ENCODE measurements at places on chromosomes 2 and 18.
A peak's percentile ranks its signal among the peaks of the same experiment; 100 is the strongest.

- no peak for DNase-seq
Observed at GRCh38 chr2:218756599-218757377, 25.2 kb upstream of the CYP27A1 start.

- DNase-seq, result no peak
Observed at GRCh38 chr2:217794133-217794986, 208.4 kb downstream of the TNS1 start.

- no peak for DNase-seq
Observed at GRCh38 chr18:24631243-24632025, 171.0 kb downstream of the HRH4 start.

DNA sequence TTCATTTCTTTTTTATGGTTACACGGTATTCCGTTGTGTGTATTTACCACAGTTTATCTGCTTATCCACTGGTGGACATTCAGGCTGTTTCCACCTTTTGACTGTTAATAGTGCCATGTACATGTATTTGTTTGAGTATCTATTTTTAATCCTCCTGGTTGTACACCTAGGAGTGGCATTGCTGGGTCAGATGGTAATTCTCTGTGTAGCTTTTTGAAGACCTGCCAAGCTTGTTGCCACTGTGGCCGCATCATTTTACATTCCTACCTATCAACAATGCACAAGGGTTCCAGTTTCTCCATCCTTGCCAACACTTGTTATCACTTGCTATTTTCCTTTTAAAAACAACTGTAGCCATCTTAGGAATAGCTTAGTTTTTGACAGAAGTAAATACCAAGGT lies 13.3 kb downstream of the MPHOSPH10 start:
- DNase-seq, result no peak

DNA sequence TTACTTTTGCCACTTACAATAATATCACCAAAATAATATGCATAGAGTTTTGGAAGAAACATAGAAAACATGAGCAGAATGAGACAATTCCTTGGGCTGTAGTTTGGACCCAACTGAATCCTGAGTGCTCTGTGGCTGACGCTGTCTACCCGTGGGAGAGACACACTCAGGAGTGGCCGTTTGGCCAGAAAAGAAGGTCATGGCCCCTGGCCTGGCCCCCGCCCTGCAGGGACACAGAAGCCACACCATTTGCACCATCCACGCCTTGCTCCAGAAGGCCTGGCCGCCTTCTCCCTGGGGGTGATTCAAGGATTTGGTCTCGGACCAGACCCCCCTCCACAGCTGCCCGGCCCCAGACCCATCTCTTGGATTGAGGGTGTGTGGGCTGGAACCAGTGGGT lies 6.4 kb upstream of the D2HGDH start:
- no peak for DNase-seq

- DNase-seq, result peak; percentile 97
Observed at GRCh38 chr18:58541789-58542425, 87.0 kb downstream of the ALPK2 start.

- no peak for DNase-seq
Observed at GRCh38 chr2:219627103-219628100, at the start of gene SLC4A3. SLC4A3 (plus strand) TSS chr2:219627630; CDS start chr2:219627993, 363 bp downstream.

DNA sequence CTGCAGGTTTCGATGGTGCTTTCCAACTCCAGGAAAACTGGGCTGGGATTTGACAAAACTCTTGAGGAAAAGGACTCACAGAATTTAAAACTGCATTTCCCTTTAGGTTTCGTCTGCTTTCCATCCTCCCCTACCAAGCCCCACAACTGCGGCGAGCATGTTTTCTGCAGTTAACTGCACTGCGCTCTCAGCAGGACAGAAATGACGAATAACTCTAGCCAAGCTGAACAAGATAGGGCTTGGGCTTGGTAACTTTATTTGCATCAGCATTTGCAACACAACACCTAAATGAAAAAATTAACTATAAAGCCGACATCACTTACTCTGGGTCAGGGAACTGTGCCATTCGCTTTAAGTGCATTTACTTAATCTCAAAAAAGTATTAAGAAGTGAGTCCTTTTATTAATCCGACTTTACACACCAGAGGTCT lies 669 bp upstream of the PIKFYVE start:
- DNase-seq, result no peak

DNA sequence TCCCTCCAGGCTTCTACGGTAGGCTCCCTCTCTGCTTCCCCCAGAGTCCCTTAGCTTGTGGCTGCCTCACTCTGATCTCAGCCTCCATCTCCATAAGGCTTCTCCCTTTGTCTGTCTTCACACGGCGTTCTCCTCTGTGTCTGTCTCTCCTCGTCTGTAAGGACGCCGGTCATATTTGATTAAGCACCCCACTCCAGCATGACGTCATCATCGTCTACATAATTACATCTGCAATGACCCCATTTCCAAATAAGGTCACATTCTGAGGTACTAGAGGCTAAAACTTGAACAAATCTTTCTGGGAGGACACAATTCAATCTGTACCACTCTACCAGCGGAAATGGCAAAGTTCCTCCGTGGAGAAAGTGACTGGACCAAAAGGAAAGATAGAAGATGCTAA lies 8.3 kb upstream of the COL6A3 start:
- no peak for DNase-seq

DNA sequence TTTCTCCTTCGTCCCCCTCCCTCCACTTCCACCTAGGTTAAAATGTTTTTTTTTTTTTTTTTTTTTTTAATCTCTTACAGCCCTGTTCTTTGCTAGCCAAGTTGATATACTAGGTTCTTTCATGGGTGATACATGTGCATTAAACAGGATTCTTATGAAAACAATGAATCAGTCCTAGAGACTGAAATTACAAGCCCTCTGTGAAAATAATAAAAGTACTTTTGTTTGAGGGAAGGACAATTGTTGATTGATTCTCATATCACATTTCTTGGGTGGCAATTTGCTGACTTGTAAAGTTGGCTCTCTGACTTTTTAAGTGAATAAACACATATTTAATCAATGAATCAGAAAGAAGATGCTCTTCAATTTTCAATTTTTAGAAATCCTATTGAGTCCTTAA lies 639.9 kb downstream of the LRP1B start:
- no peak for DNase-seq

GRCh38 chr2:212626371-212626918 lies 87.8 kb upstream of the ERBB4 start:
- DNase-seq, result no peak

- no peak for DNase-seq
Observed at GRCh38 chr2:120833127-120833675, 97.5 kb downstream of the GLI2 start.

DNA sequence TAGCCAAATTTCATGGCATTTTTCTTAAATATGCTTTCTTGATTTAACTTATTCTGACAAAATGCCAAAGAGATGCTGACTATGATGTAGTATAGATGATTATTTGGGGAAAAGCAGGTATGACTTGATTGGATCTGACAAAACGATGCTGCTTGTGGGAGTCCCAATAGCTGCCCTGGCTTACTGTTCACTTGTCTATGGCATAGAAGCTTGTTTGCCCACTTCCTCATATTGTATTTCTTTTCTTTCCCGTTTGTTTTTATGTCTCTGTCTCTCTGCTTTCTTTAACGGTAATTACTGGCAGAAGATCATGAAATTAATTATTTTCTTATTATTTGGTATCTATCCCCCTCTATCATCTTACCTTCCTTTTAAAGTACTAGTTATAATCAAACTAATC lies 43.0 kb downstream of the EPC2 start:
- no peak for DNase-seq

GRCh38 chr2:115807276-115807675 lies 1364.8 kb downstream of the DPP10 start:
- DNase-seq, result no peak

GRCh38 chr18:52953387-52953786 lies 613.4 kb downstream of the DCC start:
- no peak for DNase-seq

DNA sequence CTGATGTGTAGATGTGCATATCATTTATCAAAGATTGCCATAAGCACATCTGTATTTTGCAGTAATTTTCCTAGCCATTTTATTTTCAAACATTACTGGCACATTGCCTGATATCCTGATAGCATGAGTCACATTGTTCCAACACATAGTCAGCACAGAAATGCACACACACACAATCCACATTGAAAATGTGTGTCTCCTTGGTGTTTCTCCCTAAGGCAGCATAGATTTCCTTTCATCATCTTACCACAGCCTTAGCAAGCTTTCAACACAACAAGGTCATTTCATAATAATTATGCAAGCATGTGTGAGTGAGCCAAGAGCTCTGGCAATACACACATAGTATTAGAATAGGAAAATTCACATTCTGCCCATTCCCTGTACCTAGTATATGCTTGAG lies 245.4 kb upstream of the MEIS1 start:
- no peak for DNase-seq

DNA sequence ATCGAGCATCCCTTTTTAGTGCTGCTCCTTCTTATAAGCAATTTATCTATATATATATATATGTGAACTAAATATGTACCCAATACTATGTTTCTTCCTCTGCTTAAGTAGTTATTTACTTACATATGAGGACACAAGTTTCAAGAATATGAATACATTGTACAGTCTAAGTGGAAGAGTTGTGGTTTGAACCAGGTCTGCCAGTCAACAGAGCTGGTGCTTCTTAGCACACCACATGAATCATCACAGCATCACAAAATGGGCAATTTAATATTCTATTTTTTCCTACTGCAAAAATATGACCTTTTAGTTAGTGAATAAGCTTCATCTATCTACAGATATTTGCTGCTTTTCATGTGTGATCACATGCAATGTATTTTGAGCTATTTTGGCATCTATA lies 64.4 kb upstream of the SPAG16 start:
- DNase-seq, result no peak

GRCh38 chr2:225893151-225893550 lies 493.6 kb downstream of the NYAP2 start:
- DNase-seq, result no peak

- DNase-seq, result no peak
Observed at GRCh38 chr2:39464864-39465263, 27.8 kb upstream of the MAP4K3 start.

- no peak for DNase-seq
Observed at GRCh38 chr2:121483846-121484245, 46.8 kb upstream of the RNU4ATAC start.

DNA sequence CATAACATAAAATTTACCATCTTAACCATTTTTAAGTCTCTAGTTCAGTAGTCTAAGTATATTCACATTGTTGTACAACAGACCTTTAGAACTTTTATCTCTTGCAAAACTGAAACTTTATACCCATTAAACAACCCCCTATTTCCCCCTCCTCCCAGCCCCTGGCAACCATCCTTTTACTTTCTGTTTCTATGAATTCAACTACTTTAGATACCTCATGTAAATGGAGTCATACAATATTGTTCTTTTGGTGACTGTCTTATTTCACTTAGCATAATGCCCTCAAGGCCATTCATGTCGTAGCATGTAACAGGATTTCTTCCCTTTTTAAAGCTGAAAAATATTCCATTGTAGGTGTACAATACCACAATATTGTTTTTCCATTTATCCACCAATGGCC lies 129.8 kb downstream of the PDE11A start:
- no peak for DNase-seq

- peak; percentile 55 for DNase-seq
Observed at GRCh38 chr2:100822587-100823248, 2.8 kb downstream of the NPAS2 start.

DNA sequence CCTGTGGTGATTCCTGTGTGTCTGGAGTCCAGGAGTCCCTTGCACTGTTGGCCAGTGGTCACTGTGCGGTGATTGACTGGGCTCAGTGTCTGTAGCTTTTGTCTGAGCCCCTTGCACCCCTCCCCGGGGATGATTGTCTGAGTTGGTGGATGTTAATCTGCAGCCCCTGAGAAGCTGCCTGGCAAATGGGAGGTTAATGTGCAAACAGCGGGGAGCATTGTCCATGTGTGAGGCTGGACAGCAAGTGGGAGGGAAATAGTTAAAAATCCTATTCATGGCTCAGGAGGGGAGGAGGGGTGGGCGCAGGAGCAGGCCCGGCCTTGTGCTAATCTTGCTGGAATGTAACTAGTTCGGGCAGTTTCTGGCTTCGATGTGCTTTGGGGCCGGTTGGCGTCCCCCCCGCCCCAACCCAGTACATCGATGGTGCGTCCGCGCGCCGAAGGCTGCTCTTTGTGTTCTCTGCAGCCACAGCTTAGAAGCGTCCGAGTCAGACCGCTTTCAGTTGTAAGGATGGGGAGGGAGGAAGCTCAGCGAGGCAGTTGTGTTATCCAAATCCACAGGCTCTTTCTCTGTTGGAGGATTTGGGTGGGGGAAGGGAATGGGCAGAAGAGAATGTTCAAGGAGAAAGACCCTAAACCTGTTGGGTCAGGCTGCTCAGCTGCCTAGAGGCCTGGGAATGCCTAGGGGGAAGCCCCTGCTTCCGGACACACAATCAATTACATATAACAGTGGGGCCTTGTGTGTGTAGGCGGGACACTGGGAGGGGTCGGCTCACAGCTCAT lies 71.8 kb downstream of the TGOLN2 start:
- DNase-seq, result no peak

DNA sequence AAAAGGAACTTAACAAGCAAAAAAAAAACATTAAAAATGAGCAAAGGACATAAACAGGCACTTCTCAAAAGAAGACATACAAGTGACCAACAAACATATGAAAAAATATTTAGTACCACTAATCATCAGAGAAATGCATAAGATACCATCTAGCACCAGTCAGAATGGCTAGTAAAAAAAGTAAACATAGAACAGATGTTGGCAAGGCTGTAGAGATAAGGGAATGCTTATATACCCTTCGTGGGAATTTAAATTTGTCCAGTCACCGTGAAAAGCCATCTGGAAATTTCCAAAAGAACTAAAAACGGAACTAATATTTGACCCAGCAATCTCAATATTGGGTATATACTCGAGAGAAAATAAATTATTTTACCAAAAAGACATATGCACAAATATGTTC lies 1751.3 kb upstream of the LRRTM1 start:
- no peak for DNase-seq

- no peak for DNase-seq
Observed at GRCh38 chr2:23299476-23300195, 85.3 kb upstream of the KLHL29 start.

GRCh38 chr2:61549546-61549945 lies 11.4 kb upstream of the XPO1 start:
- no peak for DNase-seq

DNA sequence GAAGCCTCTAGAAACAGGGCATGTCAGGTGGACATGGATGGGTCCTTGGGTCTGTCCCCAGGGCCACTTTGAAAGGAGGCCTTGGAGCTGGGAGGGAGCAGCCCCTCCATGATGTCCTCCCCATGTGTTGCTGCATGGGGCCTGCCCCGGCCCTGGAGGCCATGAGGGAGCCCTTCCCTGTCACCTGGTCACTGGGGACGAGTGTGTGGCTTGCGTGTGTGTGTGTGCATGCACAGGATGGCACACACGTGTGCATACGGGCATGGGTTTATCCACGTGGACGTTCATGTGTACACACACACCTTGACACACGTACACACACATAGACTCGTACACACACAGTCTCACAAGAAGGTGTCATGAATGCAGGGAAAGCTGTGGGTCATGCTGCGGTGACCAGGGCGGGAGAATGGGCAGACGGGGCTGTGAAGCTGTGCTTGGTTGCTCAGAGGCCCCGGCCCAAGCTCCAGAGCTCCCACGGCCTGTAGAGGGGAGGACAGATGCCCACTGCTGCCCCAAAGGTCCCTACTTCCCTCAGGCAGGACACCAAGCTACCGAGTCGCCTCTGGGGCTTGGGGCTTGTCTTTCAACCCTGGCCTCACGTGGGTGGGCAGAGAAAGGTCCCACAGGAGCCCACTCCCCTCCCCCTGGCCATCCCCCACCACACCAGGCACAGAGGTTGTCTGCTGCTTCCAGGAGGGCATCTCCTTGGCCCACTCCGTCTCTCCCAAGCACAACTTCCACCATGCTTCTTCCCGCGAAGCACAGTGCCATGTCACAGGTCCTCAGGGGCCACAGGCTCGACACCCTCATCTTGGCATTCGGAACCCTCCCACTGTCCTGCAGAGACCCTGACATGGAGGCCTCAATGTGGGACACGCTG lies 42.3 kb upstream of the GPC1 start:
- DNase-seq, result no peak

Data from HFFc6 (cell line).